ENCODE measurements at places on chromosomes 5 and 9.

- no peak overlapping the region for H3K4me3 ChIP-seq
- H3K36me3 ChIP-seq = no peaks in the 10 kb centered on the region
- no peak for DNase-seq
- no peaks in the 10 kb centered on the region for H3K27me3 ChIP-seq
- peak overlapping the region; percentile 60 for H3K27ac ChIP-seq
Measured at GRCh38 chr9:37923118-37923795, 19.3 kb upstream of the SLC25A51 start.

DNA sequence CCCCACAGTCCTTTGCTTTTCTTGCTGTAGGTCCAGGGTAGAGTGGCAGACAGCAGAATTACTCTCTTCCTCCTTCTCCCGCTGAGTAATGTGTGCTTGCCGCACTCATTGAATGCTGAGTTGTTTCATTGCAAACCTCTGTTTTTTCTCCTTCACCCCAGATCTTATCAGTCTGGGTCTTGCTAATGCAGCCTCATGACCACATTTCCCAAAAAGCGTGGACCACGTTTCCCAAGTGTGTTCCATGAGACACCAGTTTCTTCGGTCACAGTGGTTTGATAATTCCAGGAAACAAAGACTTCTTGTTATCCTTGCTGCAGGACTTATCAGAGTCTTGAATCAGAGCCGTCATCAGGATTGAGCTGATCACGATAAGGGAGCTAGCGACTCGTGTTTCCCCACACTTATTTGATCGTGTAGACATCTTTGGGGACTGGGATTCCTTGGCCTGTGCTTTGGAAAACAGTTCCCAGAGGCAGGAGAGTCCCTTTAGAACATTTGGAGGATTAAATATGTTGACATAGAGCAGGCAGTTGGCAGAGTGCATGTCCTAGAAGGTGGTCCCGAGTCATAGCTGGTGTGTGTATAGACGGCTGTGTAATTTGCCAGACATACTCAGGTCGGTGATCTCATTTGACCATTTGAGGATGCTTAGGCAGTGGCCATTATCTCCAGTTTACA, 4.4 kb downstream of the LRRC8A start:
- H3K4me3 ChIP-seq = no peak overlapping the region
- H3K36me3 ChIP-seq = peaks cover 23% of the 10 kb centered on the region
- peak overlapping the region; percentile 97 for H3K27ac ChIP-seq
- no peaks in the 10 kb centered on the region for H3K27me3 ChIP-seq

GRCh38 chr5:15785531-15785981, 285.6 kb downstream of the FBXL7 start:
- no peaks in the 10 kb centered on the region for H3K36me3 ChIP-seq
- no peak overlapping the region for H3K27ac ChIP-seq
- H3K27me3 ChIP-seq = no peaks in the 10 kb centered on the region
- DNase-seq = no peak
- H3K4me3 ChIP-seq = no peak overlapping the region

GRCh38 chr5:122312591-122313406, 762 bp downstream of the SNCAIP start:
- H3K36me3 ChIP-seq = peaks cover 10% of the 10 kb centered on the region
- peaks cover 29% of the 10 kb centered on the region for H3K4me1 ChIP-seq

Measured in WTC11 (cell line).